BJ (cell line): ENCODE measurements at places on chromosomes 12 and 14.
A peak's percentile ranks its signal among the peaks of the same experiment; 100 is the strongest.

GRCh38 chr12:80862531-80862930 lies 75.2 kb downstream of the LIN7A start:
- DNase-seq: no peak

- DNase-seq: no peak
These were observed 405.8 kb downstream of the ATP23 start for GRCh38 chr12:58347188-58347587.

- no peak for DNase-seq
These were observed 299.0 kb downstream of the TTC6 start for GRCh38 chr14:37894463-37894862.

DNA sequence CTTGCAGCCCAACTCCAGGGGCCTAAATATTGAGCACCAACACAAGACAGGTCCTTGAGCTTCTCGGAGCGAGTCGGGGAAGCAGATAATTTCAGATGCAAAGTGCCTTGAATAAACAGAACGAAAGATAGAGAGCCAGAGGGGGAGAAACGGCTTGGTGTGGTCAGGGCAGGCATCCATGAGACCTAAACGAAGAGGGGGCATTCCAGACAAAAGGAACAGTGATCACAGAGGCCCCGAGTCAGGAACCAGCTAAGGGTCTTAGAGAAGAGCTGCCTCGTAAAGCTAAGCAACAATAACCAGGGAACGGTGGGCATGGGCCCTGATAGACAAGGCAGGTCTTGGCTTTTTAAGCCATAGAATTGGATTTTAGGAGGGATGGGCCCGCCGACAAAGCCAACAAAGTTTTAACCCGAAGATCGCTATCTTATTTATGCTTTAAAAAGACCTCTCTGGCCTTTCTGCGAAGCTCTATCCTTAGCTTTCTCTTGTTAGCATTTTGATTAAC lies 421 bp upstream of the ACADS start:
- no peak for DNase-seq

DNA sequence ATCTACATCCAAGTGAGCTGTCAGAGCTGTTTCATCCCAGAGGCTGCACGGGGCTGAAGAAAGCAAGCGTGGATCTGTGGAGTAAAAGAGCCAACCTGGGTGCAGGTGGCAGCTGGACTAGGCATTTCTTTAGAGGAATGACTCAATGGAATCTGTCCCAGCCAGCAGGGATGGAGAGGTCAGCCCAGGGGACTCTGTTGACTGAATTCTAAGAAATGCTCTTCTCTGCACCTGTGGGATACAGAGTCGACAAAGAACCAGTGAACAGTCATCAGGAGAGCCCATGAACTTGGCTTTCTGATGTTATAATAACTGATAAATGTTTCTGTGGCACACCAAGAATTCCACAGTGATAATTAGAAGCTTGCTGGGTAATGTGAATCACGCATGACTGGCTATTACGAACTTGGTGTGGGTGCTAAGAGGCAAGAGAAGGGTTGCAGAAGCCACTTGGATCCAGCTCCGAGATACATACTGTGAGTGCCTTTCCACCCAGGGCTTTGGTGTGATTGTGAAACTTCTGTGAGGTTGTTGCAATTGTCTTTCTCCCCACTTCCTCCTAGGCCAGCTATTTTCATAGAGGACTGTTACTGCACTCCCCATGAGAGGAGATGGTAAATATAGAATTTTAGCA lies 16.2 kb downstream of the PYGL start:
- DNase-seq: peak; percentile 48

DNA sequence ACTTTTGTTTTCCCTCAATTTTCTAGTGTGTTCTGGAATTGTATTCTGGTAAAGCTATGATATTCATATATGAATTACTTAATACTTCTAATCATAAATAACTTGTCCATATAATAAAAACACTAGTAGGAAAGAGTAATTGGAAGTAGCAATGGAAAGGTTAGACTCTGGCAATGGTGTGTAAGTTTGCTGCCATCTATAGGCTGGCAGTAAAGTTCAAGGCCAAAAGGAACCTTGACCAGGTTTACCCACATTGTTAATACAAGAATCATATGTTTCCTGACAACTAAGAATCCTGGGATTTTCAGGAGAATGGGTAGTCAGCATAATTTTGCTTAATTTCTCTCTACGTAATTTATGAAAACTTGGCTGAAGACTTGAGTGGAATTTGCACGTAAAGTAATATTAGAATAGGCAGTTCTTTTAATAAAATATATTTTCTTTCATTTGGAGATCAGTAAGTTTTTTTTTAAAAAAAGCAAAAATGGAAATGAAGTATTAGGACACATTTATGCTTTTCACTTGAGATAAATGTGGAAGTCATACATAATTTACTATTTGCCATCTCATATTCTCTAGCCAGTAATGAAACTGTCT lies 926.7 kb downstream of the GALC start:
- no peak for DNase-seq

- no peak for DNase-seq
These were observed 447.2 kb downstream of the APAF1 start for GRCh38 chr12:99092100-99092851.

- DNase-seq: no peak
These were observed 117.6 kb downstream of the KIF26A start for GRCh38 chr14:104256025-104256424.

GRCh38 chr12:75526655-75527511 lies 15.5 kb upstream of the KRR1 start:
- no peak for DNase-seq

GRCh38 chr12:29844667-29845066 lies 60.9 kb upstream of the TMTC1 start:
- no peak for DNase-seq

DNA sequence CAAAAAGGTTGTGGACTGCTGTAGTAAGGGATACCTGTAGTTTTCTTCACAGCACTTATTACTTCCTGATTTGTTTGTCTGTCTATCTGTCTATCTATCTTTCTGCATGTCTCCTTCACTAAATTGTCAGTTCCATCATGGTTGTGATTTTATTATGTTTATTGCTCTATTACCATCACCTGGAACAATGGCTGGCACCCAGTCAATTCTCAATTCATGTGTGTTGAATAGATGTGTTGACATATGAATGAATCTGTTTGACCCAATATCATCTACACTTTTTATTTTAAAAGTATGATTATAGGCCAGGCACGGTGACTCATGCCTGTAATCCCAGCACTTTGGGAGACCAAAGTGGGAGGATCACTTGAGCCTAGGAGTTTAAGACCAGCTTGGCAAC lies 224.4 kb downstream of the NUBPL start:
- no peak for DNase-seq

DNA sequence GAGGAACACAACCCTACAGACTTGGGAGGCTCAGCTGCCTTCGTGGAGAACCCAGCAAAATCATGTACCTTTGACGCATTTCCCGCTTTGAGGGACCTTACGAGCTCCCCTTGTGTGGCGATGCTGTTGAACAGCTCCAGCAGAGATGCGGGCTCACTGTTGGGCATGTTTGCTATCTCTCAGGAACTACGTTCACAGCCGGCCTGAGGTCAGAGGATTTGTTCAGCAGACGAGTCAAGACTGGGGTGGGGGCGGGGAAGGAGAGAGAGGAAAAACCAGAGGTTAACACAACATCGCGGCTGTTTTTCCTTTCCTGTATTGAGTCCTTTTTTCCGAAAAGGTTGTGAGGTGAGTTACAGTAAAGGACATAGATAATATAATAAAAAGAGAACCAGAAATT lies 45.9 kb downstream of the SLC25A47 start:
- no peak for DNase-seq

DNA sequence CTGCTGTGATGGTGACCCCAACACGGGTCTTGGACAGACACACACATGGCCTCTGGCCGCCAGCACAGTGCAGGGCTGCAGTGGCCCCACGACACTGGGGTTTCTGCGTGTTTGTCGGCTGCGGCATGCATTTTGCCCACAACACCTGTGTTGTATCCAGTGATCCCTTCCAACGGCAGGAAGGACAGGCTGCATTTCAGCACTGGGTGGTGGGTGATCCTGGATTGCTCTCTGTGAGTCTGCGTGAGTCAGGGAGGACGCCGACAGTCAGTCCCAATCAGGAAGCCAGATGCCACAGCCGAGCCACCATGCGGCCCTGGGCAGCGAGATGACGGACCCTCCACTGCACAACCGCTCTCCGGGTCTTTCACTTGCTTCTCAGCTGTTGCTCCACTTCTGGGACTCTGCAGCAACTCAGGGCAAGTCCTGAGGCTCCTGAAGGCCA lies 20.6 kb downstream of the LRTM2 start:
- DNase-seq: no peak

DNA sequence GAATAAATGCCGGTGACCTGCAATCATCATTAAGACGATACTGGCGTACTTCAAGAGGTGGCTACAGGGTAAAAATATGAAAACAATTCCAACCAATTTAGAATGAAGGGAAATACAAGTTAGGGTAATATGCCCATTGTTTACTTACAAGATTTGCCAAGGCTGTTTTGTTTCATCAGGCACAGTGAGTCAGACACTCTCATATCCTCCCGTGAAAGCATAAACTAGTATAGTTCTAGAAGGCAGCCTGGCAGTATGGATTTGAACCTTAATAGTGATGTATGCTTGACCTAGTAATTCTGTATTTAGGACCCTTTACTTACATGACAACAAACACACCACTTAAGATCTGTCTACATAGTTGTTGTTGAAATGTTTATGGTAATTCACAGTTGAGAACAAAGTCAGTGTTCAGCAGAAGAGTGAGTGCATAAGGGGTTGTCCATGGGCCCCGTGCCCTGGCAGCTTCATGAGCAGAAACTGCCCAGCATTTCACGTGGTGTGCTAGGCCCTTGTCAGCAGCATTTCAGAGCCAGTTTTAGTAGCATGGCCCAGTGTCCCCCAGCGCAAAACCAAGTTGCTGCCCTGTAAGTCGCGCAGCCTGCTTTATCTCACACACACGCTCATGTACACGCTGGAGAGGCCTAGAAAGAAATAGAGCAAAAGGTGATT lies 80.8 kb downstream of the EP400 start:
- no peak for DNase-seq

DNA sequence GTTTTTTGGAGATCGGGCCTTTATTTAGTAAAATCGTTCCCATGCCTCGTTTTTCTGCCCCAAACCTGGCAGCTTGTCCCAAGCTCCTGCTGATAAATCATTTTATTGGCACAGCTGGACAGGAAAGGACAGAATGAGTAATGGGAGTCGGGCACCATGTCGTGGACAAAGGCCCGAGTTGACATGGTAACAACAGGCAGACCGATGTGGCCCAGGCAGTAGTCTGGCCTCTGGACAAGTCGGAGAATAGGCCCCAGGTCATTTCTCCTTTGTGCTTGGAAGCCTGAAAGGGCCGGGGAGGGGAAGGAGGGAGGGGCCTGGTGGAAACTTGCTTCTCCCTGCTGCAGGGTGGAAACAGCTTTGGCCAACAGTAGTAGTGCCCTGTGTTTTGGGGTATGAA lies 234.9 kb downstream of the SUDS3 start:
- no peak for DNase-seq

GRCh38 chr12:47242426-47242825 lies 162.7 kb upstream of the AMIGO2 start:
- DNase-seq: no peak

- DNase-seq: no peak
These were observed 606 bp downstream of the TNFAIP2 start for GRCh38 chr14:103123634-103124500.

- DNase-seq: no peak
These were observed 1.3 kb upstream of the ARHGAP5 start for GRCh38 chr14:32075672-32076277.

GRCh38 chr14:102189874-102190273 lies 50.2 kb downstream of the WDR20 start:
- DNase-seq: no peak

GRCh38 chr12:91037276-91037675 lies 20.5 kb downstream of the KERA start:
- DNase-seq: peak; percentile 81

DNA sequence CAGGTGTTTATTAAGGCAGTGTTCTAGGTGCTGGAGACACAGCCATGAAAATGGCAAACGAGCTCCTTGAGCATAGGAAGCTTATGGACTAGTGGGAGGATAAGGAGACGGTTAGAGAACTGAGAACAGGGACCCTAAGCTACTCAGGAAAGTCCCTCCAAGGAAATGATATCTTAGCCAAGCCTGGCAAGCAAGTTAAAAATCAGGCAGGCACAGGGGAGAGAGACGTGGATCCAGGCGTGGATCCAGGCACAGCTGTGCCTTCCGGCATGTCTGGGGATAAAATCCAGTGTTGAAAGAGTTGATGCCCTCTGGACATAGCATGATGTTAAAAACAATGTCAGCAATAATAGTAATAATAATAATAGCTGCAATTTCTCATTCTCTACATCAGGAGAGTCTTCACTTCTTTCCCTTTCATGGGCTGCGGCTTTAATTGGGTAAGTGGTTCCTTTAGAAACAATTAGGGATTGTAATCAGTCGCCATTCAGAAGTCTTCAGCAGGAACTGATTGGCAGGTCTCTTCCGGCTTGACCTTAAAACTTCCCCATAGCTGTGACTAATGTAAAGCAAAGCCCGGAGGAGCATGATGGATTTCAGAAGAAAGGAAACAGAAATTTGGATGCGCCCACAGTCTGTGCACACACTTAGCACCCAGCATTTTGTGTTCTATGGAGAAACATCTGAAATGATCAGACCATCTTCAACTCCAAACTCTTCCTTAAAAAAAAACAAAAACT lies 230.2 kb downstream of the SLC41A2 start:
- DNase-seq: no peak

GRCh38 chr12:49332891-49333371 lies 4.1 kb downstream of the C1QL4 start:
- DNase-seq: no peak

DNA sequence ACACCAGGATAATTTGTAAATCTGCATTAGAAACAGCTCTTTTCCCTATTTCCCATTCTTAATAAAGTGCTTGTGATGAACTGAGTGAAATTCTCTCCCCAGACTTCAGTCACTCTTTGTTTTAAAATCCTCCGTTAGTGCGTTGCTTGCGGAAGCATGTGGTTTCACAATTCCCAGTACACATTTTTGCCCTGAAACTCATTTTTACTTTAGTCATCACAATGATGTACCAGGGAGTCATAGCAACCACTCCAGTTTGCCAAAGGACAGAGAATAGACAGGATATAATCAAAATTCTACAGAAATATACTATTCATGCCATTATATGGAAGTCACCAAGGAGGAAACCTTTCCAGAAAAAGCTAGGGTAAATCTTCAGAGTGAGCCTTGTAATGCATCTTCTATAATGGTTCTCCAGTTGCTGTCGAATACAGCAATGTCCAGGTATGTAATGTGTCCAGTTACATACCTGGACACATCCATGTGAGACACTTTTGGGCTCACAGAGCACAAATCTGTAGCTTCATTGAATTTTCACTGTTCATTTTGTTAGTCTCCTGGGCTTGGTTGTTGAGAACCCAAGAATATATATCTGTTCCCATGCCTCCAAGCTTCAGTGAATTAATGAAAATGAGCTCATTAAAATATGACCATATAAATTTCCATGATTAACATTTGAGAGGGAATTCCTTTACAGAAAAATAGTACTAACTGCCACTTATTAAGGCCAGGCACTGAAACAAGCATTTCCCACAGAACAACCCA lies 57.8 kb downstream of the GPR135 start:
- DNase-seq: peak; percentile 70

GRCh38 chr14:95519699-95520098 lies 3.2 kb upstream of the SYNE3 start:
- peak; percentile 71 for DNase-seq
